ENCODE measurements at places on chromosomes 7 and 10.

DNA sequence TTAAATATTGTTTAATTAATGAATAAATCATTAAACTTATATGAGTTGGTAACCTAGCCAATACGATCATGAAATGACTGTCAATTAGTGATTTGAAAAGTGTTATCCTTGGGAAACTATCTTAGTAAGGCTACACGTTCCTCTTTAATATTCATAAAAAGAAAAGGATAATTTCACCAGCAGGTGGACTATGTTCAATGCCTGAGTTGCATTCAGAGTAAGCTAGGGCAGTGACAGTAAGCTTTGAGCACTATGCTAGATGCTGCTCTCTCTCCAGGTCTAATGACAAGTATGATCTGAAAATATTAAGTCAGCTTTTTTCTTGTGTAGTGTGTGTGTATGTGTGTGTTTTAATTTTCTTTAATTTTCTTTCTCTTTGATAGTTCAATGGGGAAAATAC lies 486.3 kb upstream of the PCDH15 start:
- no peak for DNase-seq

GRCh38 chr7:55273186-55273980 lies 91.8 kb upstream of the LANCL2 start:
- DNase-seq, result no peak

DNA sequence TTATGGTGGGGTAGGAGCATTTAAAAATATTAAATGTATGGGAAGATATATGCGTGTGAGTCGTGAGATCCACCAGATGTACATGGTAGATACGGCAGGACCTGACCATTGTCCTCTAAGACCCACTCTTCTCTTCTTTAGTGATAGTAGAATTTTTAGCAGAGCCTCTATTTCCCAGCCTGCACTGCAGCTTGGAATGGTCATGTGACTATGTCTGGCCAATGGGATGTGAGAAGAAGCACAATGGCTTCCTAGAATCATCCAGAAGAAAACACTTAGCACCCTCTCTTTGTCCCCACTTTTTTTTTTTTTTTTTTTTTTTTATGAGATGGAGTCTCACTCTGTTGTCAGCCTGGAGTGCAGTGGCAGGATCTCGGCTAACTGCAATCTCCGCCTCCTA lies 86.6 kb upstream of the CYTH3 start:
- no peak for DNase-seq

GRCh38 chr10:72123616-72124015 lies 35.3 kb upstream of the SPOCK2 start:
- no peak for DNase-seq

- DNase-seq, result no peak
Observed at GRCh38 chr10:62589689-62590088, 214.8 kb upstream of the ADO start.

DNA sequence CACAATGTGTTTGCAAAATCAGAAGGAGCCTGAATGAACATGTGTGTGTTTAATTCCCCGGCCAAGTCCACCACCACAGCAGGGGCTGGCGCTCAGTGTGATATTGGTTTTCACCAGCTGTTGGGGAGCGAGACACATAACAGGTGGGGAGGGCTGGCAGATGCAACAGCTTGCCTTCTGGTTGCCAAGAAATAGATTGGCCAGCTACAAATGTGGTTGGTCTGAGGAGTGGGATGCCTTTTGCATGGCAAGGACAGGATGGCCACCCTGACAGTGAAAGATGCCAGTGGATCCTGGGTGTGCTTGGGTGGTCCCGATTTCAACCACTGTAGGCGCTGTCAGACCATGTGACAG lies 292.5 kb upstream of the FZD8 start:
- DNase-seq, result no peak

GRCh38 chr10:88106366-88106765 lies 242.9 kb downstream of the PTEN start:
- DNase-seq, result no peak

DNA sequence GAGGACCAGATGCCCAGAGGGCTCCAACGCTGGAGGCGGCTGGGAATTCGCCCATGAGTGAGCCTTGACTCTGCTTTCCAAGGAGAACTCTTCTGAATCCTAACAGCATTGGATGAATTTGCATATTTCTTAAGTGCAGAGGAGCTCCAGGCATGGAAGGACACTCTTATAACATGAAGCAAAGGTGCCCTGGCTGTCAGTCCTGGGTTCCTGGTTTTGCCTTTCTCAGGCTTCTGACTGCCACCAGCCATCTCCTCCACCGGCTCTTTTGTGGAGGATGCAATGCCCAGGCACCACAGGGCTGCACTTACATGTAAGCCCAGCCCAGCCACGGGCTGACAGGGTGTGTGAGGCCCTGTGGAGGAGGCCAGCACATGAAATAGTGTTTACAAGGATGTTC lies 8.2 kb downstream of the CLRN3 start:
- no peak for DNase-seq

GRCh38 chr10:128896116-128896795 lies 570.8 kb upstream of the MGMT start:
- no peak for DNase-seq

- no peak for DNase-seq
Observed at GRCh38 chr7:85114342-85114741, 72.5 kb downstream of the SEMA3D start.

DNA sequence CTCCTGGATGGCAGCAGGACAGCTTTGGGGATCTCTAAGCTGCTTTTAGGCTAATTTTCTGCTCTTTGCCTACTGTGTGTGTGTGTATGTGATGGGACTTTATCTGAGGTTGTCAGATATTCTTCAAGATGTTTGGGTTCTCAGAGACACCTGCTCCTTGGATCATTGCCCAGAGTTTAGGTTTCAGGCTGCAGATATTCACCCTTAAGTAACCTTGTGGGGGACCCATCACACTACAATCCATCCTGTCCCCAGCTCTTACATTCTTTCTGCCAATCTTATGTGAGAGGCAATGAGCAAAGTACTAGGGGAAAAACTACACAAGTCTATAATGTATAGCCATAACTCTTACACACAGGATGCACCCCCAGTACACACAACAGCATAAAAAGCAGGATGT lies 263.0 kb upstream of the ZWINT start:
- no peak for DNase-seq

DNA sequence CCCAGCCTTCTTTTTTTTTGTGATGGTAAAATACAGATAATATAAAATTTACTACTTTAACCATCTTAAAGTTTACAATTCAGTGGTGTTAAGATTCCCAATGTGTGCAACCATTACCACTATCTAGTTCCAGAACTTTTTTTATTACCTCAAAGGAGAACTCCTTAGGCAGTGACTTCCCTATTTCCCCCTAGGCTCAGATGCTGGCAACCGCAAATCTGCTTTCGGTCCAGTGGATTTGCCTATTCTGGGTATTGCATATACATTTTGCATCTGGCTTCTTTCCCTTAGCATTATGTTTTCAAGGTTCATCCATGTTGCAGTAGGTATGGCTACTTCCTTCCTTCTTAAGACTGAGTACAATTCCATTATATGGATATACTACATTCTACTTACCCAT lies 56.5 kb downstream of the AFAP1L2 start:
- DNase-seq, result no peak

- no peak for DNase-seq
Observed at GRCh38 chr7:107854989-107855388, 36.0 kb upstream of the DLD start.

DNA sequence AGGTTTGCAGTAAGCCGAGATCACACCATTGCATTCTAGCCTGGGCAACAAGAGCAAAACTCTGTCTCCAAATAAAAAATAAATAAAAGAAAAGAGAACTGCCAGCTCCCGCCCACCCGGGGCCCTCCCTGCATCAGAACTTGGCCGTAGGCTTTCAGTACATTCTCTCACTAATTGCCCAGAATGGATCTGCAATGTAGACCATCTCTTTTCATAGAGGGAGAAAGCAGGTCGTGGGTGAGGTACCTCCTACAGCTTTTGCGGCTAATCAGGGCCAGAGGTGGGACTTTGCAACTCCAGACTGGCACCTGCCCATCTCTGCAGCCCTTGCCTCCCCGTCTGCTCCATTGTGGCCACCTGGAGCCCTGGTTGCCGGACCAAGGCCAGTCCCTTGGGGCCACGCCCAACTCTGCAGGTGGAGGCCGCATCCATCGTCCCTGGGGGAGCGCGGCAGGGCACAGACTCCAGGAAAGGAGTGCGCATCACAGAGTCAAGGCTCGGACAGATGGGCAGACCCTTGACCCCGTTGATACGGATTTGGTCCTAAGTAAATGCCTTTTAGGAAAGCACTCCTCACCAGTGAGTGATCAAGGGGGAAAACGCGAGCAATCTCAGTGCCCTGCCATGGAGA lies 179.1 kb upstream of the SH2B2 start:
- DNase-seq, result no peak

GRCh38 chr7:157271991-157272324 lies 64.8 kb upstream of the DNAJB6 start:
- no peak for DNase-seq
